ENCODE measurements at places on chromosomes 6 and 20. TPM values are rescaled to one million over a fixed set of nuclear protein-coding genes. Genes with fewer than 3 reads are reported as not detected.

KIF13A gene
- 43.0 TPM for total RNA-seq

DNA sequence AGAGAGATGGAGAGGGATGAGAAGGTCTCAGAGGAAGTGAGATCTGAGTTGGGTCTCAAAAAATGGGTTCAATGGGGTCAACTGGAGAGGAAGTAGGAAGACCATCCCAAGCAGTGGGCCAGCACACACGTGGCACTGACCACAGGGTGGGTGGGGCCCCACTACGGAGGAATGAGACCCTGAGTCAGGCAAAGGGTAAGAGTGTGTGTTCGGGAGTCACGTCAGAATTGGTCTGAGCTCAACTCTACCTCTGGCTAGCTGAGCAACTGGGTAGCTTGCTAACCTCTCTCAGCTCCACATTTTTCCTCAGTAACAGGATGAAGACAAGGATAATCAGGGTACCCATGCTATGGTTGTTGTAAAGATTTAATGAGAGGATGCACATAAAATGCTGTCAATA lies 79.0 kb downstream of the TRERF1 start:
- no peak for DNase-seq

GRCh38 chr20:4052139-4052480 lies 36.8 kb upstream of the RNF24 start:
- no peak for DNase-seq

DNA sequence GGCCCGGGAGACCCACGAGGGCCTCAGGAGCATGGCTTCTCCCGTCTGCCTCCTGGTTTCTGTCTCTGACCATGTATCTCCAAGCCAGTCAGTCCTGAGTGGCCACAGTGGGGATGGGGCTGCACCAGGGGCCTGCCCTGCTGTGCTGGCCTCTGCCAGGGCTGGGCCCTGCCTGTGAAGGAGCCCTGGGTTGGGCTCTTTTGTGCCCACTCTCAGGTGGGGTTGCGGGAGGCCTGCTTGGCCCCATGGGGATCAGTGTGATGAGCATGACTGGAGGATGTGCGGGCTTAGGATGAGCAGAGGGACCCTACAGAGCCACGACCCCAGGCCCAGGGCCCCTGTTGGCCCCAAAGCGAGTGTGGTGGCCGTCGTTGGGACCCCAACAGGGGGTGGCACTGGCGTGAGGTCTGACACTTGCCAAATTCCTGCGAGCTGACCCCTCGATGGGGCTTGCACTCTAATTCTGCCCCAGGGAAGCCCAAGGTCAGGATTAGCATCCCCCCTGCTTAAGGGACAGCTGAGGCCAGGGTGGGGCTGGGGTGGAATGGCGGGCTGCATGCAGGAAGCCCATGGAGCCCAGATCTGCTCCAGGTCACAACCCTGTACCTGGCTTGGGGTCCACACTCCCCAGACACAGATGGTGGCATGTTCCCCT lies 90.0 kb upstream of the BHLHE23 start:
- DNase-seq: no peak

GRCh38 chr6:16106991-16107787 lies 21.7 kb upstream of the MYLIP start:
- DNase-seq: no peak

Measured in vagina (tissue), 2 donors.